ENCODE measurements at places on chromosomes 2 and 18. TPM values are rescaled to one million over a fixed set of nuclear protein-coding genes. Genes with fewer than 3 reads are reported as not detected.
A peak's percentile ranks its signal among the peaks of the same experiment; 100 is the strongest.

DNA sequence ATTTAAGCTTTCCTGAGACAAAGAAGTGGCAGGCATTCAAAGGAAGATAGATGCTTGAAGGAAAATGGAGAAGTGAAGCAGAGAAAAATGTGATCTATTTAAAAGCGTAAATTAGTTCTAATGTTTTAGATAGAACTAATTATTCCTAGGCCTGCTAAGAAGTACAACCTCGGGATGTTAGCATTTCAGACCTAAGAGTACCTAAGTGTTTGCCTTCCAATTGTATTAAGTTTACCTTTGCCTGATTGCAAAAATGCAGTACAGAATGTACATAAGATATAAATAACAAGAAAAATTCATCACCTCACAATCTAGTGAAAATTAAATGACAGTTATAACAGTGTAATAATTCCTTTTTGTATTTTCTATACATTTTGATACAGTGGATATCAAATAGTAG lies 71.1 kb upstream of the HNMT start:
- DNase-seq = no peak

DNA sequence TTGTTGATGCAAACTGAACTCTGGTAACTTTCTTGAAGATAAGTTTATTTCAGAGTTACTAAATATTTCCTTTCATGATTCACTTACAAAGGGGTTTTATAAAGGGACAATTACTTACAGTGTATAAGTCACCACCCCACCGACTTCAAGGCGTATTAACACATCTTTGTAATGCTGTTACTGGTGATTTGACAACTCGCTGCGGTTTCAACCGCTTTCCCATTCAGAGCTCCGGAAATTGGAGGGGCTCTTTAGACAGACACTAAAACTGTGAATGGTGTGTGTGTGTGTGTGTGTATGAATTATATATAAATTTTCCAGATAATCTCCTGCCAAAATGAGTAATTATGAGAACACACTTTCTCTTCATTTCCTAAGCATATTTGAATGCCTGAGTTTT lies 4.9 kb downstream of the TM4SF20 start:
- DNase-seq = no peak

DNA sequence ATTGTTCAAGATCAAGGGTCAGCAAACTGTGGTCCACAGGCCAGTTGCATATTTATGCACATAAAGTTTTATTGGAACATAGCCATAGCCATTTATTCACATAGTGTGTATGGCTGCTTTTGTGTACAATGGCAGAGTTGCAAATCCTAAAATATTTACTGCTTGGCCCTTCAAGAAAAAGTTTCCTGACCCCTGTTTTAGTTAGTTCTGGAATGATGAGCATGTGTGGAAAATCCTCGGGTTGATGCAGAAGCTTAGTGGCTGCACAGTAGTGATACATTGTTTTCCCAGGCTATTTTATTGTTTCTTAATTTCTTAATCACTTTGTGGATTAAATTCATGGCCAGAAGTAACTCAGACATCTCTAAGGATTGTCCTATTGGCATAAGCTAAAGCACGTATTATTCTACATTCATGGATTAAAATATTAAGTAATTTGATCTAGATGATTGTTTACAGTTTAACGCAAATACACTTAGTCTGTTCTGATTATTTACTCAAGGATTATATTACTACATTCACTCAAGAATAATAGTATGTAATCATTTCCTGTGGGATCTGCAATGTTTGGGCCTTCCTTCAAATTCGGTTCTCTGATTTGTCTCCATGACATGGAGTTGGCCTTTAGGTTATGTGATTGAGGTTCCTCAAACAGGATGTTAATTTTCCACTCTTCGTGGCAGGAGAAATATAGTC lies 165.5 kb downstream of the TMEM247 start:
- no peak for DNase-seq

GRCh38 chr18:54734059-54734458 lies 94.2 kb upstream of the RAB27B start:
- DNase-seq = no peak

- no peak for DNase-seq
Measured at GRCh38 chr2:37246205-37246604, 14.7 kb downstream of the NDUFAF7 start.

DNA sequence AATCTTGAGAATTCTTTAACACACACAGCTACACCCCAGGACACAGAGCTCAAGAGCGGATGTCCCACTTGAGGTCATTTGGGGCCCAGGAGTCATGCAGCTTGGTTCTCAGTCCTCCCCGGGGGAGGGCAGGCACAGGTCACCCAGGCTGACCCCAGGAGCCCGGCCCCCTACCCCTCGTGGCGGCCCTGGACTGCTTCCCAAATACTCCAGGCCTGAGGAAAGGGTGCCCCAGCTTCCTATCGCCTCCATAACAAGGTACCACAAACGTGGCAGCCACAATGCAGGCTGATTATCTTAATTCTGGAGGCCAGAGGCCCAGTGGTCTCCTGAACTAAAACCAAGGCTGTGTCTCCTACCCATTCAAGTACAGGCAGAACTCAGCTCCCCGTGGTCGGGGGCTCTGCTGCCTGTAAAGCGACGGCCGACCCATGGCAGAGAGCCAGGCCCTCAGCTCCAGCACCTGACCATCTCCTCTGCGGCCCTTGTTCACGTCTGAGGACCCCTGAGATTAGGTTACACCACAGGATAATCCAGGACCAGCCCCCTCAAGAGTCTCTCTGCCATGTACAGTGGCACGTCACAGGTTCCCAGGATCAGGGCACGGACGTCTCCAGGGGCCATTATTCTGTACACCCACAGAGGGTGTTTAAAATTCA lies 10.5 kb downstream of the SLC66A2 start:
- DNase-seq = no peak

GRCh38 chr18:13147130-13147529 lies 71.4 kb upstream of the LDLRAD4 start:
- no peak for DNase-seq

GRCh38 chr2:97763176-97763845 lies 49.9 kb downstream of the ZAP70 start:
- no peak for DNase-seq

DNA sequence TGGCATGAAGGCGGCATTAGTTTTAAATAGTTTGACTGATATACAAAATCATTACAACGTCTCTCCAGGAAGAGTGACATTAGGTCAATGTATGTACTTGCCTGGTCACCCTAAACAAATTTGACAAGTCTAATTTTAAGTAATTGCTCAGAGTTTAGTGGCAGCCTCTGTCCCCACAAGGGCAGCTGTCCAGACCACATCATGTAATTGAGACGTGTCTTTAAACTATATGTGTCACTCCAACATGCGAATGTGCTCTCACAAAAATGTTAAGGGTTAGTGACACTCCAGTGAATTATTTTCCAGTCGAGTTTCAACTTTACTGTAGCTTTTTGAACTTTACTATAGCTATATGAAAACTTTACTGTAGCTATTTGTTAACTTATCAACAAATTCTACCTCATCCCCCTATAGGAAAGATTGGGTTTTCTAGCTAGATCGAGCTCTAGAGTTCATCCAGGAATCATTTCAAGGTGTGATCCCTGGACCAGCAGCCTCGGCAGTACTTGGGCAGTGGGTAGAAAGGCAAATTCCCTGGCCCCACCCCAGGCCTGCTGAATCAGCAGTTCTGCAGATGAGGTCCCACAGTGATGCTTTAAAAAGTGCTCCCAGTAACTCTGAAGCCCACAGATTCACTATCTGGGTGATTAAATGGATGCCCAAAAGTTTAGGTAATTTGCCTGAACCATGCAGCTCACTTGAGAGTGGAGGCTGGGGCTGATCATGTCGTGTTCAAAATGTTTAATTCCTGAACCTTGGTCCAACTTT lies 66.4 kb upstream of the POU3F3 start:
- no peak for DNase-seq

GRCh38 chr2:176025932-176026331 lies 23.9 kb upstream of the LNPK start:
- no peak for DNase-seq

GRCh38 chr18:27213123-27213717 lies 28.1 kb upstream of the CHST9 start:
- no peak for DNase-seq

DNA sequence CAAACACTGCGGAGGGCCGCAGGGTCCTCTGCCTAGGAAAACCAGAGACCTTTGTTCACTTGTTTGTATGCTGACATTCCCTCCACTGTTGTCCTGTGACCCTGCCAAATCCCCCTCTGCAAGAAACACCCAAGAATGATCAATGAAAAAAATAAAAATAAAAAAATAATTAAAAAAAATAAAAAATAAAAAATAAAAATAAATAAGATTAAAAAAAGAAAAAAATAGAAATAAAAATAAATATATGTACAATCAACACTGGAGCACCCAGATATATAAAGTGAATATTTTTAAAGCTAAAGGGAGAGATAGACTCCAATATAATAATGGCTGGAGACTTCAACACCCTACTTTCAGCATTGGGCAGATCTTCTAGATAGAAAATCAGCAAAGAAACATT lies 23.8 kb upstream of the EML6 start:
- DNase-seq = no peak

GRCh38 chr2:190088917-190089316 lies 26.4 kb upstream of the MSTN start:
- DNase-seq = peak; percentile 27

DNA sequence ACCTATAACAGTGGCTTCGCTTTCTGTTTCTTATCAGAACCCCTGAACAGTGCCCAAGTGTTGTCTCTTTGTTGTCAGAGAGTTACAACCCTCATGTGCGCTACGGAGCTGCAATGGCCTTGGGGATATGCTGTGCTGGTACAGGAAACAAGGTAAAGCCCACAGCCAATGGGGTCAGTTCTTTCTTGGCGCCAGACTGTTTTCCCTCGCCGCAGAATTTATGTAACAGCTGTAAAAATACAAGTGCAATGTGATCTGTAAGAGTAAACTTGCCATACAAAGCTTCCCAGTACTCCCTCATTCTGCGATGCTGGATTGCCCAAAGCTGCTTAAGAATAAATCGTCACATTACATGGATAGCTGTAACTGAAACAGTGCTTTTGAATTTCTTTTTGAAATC lies 13.9 kb upstream of the HTR2B start:
- no peak for DNase-seq

Gene MROH2A
- total RNA-seq = not detected

Gene RAPGEF4
- 12.9 TPM for total RNA-seq

Gene DPY30
- 39.9 TPM for total RNA-seq

Gene PPIG
- 45.3 TPM for total RNA-seq

Gene PSMG2
- 45.9 TPM for total RNA-seq

Gene AGXT
- 0.29 TPM for total RNA-seq

Gene CCBE1
- 2.9 TPM for total RNA-seq

Gene HOXD3
- 0.73 TPM for total RNA-seq

Gene C2orf80
- total RNA-seq = not detected

Gene DSG1
- 2.0 TPM for total RNA-seq

Gene TTR
- not detected for total RNA-seq

Gene IL1RN
- total RNA-seq = 0.60 TPM

Data from left cardiac atrium (tissue), 4 donors.